ENCODE measurements at places on chromosomes 11 and 22.

- DNase-seq: no peak
Measured at GRCh38 chr11:74871037-74871436, 77.9 kb downstream of the XRRA1 start.

- DNase-seq: no peak
Measured at GRCh38 chr11:58905011-58905720, 34.1 kb upstream of the GLYATL1 start.

DNA sequence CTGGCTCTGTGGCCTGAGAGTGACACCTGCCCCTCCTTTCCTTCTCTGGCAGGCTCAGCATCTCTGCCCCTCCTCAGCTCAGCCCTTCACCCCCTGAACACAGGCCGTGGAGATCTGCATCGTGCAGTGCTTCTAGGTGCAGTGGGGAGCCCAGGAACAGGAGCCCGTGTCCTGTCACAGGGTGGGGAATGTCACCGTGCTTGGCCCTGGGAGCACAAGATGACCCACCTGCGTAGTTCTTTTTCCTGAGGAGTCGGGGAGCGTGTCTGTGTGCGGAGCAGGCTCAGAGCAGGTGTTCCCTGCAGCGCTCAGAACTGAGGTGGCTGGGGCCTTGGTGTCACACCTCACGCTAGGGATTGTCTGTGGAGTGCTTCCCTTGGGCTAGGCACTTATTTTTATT, 10.6 kb downstream of the TBC1D22A start:
- no peak for DNase-seq

- no peak for DNase-seq
Measured at GRCh38 chr11:9347100-9347499, 32.7 kb upstream of the TMEM41B start.

- no peak for DNase-seq
Measured at GRCh38 chr11:113192121-113192925, 122.1 kb upstream of the TTC12 start.

DNA sequence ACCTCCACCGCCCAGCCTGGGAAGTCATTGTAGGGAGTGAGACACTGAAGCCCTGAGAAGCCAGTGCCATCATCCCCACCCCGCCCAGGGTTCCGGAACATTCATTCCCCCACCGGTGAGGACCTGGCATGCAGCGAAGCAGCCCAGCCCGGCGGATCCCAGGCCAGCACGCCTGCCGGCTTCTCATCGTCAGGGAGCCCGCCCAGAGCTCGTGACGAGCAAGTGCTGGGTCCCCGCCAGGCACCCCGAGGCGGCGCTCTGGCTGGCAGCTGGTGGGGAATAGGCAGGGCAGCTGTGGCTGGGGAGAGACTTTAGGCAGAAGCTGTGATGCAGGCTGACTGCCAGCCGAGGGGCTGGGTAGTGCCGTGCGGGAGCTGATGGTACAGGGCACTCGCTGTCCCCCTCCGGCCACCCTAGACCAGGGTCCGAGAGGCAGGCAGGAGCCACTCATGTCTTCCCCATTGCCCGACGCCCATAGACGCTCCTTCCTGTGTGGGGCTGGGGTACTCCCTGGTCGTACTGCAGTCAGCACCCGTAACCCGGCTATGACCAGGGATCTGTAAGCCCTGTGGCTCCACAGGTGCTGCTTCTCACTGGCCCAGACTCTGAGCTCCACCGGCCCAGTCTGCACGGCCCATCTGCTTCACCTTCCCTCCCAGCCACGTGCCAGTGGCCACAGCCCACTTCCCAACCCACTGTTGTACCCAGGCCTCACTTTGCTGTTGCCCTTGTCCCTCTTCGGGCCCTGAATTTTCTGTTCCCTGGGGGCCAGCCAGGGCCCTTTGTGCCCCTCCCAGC, 24.5 kb upstream of the CABP7 start:
- no peak for DNase-seq

GRCh38 chr11:123351375-123351774, 78.7 kb upstream of the GRAMD1B start:
- no peak for DNase-seq
